ENCODE measurements at places on chromosomes 12 and 14.

GRCh38 chr14:22664261-22664660 is 20.1 kb upstream of the OR6J1 start:
- no peak for DNase-seq

GRCh38 chr14:50039734-50040400 is 76.5 kb downstream of the VCPKMT start:
- DNase-seq = peak; percentile 27

DNA sequence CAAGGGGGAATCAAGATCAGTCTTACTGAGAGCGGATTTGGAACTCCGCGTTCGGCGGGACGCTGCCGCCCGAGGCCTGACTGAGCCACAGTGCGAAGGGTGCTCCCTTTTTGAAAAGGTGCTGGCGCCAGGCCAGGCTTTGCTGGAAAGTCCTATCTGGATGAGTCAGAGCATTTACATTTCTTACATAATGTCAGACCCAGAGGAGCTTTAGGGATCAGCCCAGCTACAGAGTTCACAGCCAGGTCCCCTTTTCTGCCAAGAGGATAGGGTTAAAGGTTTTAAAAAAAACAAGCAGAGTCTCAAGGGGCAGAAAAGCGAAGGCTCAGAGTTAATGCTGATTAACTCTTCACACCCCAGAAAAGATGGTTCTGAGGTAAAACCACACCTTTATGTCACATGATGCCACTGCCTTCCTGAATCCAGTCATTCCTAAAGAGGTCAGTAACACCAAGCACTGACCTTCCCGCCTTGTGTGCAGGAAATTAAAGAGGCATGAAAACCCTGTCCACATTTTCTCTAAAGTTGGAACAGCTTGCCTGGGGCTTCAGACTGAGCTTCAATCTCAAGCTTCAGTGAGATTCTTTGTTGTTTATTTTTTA is 11.7 kb upstream of the FBXL14 start:
- peak; percentile 71 for DNase-seq

DNA sequence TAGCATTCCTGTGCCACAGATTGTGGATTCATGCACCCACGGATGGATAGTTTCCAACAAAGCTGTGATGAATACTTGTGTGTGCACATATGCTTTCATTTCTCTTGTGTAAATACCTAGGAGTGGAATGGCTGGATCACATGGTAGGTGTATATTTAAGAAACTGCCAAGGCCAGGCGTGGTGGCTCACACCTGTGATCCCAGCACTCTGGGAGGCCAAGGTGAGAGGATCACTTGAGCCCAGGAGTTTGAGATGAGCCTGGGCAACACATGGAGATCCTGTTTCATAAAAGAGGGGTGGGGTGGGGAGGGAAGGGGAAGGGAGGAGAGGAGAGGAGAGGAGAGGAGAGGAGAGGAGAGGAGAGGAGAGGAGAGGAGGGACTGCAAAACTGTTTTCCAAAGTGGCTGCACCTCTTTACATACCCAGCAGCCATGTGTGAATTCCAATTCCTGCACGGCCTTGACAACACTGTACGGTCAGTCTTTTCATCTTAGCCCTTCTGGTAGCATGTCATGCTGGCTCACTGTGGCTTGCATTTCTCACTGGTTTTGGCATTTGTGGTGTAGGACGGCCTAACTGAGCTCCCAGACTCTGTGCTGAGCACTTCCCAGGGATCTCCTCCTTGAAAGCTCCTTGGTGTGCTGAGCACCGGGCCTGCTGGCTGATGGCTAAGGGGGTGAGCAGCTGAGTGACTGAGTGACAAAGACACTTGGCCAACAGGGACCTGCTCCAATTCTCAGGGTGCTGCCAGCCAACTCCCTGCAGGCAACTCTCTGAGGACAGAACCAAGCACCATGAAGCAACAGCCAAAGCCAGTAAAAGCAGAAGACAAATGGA is 27.9 kb downstream of the SYNE3 start:
- no peak for DNase-seq

DNA sequence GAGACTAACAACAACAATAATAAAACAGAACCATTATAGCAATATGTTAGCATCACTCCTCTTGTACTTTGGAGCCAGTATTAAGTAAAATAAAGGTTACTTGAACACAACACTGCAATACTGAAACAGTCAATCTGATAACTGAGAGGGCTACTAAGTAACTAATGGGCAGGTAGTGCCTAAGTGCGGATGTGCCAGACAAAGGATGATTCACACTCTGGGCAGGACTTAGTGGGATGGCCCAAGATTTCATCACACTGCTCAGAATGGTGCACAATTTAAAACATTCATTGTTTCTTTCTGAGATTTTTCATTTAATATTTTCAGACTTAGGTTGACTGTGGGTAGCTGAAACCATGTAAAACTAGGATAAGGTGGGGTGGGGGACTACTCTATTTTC is 131.9 kb upstream of the CAND1 start:
- DNase-seq = no peak

DNA sequence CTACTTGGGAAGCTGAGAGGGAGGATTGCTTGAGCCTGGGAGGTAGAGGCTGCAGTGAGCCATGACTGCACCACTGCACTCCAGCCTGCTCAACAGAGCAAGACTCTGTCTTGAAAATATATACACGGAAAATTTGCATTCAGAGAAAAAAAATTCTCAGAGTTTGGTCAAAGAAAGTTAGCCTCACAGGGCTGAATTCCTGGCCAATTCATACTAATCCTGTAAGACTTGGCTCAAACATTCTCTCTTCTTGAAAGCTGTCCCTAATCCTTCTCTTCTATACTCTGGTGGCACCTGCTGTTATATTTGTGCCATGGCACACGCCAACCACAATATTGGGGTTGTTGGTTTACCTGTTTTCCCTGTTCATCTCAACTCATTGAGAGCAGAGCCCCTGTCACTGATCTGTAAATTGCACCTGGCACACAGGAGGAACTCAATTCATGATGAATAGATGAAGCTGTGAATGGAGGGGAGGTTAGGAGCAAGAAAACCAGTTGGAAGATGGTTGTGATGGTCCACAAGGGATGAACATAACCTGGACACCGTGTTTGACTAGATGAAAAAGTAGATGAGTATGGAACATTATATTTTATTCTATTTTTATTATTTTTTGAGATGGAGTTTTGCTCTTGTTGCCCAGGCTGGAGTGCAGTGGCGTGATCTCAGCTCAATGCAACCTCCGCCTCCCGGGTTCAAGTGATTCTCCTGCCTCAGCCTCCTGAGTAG is 36.8 kb upstream of the SPTSSA start:
- DNase-seq = no peak

- no peak for DNase-seq
Observed at GRCh38 chr12:124554429-124555029, 12.9 kb downstream of the NCOR2 start.

- no peak for DNase-seq
Observed at GRCh38 chr14:100900837-100901390, 2.6 kb downstream of the RTL1 start.

DNA sequence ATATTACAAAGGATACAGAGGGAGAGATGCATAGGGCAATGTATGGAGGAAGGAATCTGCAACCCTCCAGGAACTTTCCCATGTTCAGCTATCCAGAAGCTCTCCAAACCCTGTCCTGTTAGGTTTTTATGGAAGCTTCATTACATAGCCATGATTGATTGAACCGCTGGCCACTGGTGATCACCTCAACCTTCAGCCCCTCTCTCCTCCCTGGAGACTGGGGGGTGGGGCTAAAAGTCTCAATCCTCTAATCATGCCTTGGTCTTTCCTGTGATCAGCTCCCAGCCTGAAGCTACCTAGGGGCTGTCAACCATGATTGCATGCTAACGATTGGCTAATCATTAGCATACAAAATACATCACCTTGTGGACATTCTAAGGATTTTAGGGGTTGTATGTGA is 123.4 kb downstream of the ST8SIA1 start:
- no peak for DNase-seq

DNA sequence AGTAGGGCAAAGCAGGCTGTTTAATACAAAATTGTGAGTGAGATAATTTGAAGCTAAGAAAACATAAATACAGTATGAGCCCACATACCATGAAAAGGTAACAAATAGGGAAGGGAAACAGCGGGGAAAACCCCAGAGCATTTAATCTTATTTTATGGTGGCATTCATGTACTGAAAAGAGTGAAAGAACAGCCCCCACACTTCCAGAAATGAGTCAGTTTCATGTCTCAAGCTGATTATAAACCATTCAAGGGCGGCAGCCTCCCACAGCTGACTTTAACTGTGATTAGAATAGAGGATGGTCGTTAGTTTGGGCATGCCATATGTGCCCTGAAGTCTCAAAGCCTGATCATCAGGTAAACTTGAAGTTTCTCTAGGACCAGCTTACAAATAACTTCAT is 64.5 kb downstream of the FOXG1 start:
- no peak for DNase-seq

GRCh38 chr14:30874999-30875787 is 834 bp downstream of the COCH start:
- no peak for DNase-seq

DNA sequence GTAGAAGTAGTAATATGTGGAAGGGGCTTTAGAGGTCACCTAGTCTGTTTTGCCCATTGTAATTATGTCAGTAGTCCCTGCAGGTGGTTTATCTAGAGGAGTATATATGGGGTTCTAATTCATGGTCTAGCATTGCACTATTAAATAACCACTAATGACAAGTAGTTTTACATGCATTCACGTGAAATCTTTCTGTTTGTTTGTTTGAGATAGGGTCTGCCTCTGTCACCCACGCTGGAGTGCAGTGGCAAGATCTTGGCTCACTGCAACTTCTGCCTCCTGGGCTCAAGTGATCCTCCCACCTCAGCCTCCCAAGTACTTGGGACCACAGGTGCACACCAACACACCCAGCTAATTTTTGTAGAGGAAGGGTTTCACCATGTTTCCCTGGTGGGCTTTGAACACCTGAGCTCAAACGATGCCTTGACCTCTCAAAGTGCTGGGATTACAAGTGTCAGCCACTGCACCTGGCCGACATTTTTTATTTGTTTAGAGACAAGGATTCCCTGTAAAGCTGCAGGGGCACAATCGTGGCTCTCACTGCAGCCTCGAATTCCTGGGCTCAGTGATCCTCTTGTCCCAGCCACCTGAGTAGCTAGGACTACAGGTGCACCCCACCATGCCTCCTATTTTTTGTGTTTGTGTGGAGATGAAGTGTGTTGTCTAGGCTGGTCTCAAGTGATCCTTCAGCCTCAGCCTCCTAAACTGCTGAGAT is 12.0 kb upstream of the PSEN1 start:
- DNase-seq = no peak

DNA sequence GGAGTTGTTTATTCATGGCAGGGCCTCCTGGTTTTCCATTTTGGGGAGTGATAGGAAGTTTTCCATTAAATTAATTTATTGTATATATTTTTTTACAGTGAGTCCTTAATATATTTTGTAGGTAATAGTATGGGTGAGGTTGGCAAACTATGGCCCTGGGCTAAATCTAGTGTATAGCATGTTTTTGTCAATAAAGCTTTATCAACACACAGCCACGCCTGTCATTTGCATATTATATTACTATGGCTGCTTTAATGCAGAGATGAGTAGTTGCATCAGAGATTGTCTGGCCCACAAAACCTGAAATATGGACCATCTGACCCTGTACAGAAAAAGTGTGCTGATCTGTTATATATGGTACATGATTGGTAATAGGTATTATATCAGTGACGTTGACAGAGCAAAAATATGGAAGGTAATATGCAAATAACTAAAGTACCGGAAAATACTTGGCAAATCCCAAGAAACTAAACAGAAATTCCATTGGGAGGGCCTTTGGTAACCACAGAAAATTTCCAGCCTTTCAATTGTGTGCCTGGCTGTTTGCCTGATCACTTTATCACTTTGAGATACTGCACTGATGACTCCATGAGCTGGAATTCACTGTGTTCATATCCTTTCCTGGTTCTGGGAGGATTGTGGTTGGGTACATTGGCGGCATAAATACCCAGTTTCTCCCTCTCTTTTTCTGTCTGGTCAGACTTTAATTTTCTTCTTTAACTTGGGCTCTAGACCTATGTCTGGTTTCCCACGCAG is 61.7 kb upstream of the RFLNA start:
- DNase-seq = peak; percentile 94

- peak; percentile 29 for DNase-seq
Observed at GRCh38 chr12:30847259-30847658, 79.3 kb upstream of the TSPAN11 start.

GRCh38 chr12:6292606-6293005 is 17.9 kb upstream of the PLEKHG6 start:
- peak; percentile 55 for DNase-seq

GRCh38 chr14:92950773-92951172 is 27.8 kb downstream of the CHGA start:
- no peak for DNase-seq

- DNase-seq = no peak
Observed at GRCh38 chr12:62640910-62641448, 174.4 kb downstream of the MON2 start.

- DNase-seq = no peak
Observed at GRCh38 chr12:127416796-127417195, 850.2 kb upstream of the TMEM132C start.

GRCh38 chr14:61498811-61499210 is 177.4 kb downstream of the PRKCH start:
- DNase-seq = no peak

DNA sequence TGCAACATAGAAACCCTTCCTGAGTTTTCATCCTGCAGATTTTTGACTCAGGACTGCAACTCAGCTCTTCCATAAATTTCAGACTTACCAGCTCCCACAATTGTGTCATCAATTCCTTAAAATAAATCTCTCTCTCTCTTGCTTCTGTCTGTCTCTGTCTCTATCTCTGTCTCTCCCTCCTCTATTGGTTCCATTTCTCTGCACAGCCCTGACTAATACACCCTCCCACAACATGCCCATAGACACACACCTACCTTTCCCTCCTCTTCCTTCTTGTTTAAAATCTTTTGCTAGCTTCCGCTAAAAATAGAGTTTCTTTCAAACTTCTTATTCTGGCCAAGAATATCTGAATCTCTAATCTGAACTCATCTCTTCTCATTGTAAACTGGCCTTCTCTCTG is 22.9 kb upstream of the PTHLH start:
- DNase-seq = no peak

GRCh38 chr12:43210485-43211192 is 341.4 kb downstream of the ADAMTS20 start:
- no peak for DNase-seq

- DNase-seq = peak; percentile 89
Observed at GRCh38 chr14:23062002-23062401, 4.7 kb upstream of the CDH24 start.

GRCh38 chr14:99628887-99629618 is 15.9 kb upstream of the HHIPL1 start:
- no peak for DNase-seq

DNA sequence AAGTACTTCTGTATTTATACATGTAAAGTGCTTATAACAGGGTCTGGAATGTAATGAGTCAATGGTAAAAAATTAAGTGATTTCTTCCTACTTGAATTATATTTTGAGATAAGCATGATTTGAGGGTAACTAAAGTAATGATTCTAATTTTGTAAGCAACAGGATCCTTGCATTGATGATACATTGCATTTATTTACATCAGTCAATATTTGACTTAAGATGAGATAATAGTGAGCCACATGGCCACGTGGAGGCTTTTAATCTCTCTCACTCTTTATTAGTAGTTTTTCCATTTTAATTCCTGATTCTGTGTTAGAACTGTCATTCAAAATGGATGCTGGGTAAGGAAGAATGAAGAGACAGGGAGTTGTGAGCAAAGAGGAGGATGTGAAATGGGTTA is 298.1 kb upstream of the PRICKLE1 start:
- DNase-seq = no peak
